ENCODE measurements at places on chromosomes 1 and 21.

DNA sequence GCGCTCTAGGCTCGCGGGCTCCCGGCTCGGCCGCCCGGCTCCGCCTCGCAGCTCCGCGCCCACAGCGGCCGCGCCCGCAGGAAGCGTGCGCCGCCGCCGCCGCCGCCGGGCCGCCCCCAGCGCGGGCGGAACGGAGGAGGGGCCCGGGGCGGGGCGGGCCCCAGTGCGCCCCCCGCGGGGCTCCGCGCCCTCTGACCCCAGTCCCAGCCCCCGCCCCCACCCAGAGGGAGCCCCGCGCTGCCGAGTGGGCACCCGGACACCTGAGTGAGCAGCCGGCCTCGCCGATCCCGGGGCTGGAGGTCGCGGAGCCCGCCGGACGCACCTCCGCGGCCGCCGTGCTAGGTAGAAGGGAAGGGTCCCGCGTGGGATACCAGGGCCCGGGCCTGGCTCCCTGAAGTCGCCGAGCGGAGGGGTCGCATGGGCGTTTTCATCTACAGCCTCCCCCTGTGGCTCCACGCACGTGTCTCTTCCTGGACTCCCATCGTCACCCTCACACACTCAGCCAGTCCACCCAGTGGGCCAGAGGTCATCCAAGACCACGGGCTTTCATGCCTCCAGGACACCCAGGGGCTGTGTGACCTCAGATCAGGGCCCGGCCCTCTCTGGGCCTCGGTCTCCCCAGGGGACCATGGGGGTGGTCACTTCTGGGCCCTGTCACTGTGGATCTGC lies at the start of gene SDC3:
TSS of gene SDC3 (minus strand) at position 63 of the 669 bp plus-strand sequence. CDS start 172 bp downstream, outside the sequence.
- DNase-seq = peak; percentile 51

DNA sequence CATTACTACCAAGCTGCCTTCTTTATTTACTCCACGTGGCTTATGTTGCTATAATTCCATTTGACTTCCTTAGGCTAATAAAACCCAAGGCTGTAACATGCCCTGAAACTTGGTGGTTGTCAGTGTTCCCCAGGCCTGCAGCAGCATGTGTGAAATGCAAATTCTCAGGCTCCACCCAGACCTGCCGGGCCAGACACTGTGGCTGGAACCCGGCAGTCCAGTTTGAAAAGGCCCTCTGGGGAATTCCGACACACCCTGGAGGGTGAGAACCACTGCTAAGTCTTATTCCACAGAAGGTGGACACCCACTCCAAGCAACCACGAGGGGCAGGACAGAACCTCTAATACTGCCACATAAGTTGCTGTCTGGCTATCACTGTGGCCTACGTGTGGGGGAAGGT lies 41.4 kb downstream of the URB1 start:
- DNase-seq = no peak

DNA sequence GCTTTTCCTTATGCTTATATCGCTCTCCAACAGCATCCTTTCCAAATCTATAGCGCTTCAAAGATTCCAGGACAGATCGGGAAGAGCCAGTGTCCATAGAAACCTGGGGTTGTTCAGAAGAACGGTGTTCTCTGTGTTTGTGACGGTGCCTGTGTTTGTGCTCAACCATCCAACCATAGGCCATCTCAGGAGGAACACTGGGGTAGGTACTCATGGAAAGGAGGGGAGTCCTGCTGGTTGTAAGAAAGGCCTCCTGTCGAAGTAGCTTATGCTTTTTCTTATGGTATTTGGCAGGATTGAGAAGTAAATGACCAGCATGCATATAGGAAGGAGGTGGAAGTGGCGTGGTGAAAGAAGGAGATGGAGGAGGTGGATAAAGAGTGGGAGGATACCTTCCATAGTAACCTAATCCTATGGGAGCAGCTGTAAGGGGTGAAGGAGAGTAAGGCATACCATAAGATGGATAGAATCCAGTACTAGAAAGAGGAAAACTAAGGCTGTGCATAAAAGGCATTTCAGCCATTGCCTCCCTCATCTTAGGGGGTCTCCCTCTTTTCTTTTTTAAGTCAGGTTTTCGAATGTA lies 84.2 kb downstream of the ASH1L start:
- no peak for DNase-seq

GRCh38 chr1:162475089-162475488 lies 22.5 kb upstream of the UHMK1 start:
- DNase-seq = no peak

DNA sequence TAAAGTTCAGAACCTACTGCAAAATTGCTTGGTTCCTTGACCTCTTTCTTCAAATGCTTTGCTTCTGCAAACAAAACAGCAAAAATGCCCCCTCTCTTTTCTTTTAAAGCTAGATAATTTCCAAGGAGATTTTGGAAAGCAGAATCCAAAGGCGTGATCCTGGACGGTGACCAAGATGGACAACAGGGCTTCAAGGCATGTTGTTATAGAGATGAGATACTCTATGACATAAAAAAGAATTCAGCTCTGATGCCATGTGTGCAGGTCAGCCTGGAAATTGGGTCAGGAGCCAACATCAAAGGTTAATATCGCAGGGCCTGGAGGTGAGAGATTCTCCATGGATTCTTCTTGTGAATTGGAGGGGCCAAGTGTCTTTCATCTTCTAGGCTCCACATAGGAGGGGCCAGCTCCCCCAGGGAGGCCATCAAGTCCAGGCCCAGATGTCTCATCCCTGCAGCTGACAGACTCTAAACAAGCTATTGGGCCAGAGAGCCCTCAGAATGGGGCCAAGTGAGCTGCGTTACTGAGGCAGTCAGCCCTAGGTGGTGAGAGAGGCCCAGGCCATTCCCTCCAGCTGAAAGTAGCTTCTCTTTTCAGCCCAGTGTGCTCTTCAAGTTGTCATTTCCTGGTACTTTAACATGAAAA lies 45.5 kb downstream of the NMNAT2 start:
- DNase-seq = no peak

- no peak for DNase-seq
Measured at GRCh38 chr1:30872948-30873263, 35.7 kb downstream of the SDC3 start.

DNA sequence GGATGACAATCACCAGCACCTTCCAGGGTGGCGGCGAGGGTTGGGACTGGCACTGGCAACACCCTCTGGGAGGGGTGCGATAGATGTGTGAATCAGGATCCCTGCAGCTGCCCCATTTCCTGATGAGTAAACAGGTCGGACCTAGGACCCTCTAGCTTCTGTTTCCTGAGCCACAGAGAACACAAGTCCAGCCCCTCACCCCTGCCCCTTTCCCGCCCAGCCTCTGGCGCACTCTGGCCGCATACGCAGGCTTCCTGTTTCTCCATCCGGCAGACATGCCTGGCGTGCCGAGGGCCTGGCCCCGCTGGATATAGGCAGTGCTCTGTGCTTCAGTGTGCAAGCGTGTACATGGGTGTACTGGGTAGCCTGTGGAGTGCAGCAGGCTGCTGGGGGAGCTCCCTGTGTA lies 4.6 kb downstream of the PEAR1 start:
- no peak for DNase-seq

- no peak for DNase-seq
Measured at GRCh38 chr1:90344963-90345730, 350.2 kb downstream of the ZNF326 start.

DNA sequence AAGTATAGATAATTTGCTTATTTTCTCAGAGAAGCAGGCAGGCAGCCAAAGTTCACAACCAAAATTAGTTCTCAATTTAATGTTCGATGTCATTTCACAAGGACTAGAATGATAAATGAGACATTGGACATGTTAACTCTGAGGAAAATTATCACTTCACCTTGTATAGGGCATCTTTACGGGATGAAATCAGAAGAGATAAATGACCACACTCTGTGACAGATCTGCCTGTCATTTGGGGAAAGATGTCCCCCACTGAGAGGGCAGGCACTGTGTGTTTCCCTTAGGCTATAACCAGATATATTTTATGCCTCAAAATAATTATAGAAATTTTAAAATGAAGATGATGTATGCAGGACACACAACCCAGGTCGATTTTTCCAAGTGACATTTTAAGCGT lies 642.9 kb downstream of the BRINP3 start:
- no peak for DNase-seq

- no peak for DNase-seq
Measured at GRCh38 chr1:11598461-11598860, 55.8 kb downstream of the FBXO2 start.

GRCh38 chr1:46725736-46726108 lies 6.8 kb upstream of the EFCAB14 start:
- DNase-seq = no peak

GRCh38 chr21:33945652-33946270 lies 30.2 kb upstream of the ATP5PO start:
- no peak for DNase-seq

- DNase-seq = peak; percentile 82
Measured at GRCh38 chr1:231626535-231626950, at the start of gene DISC1. Gene DISC1 (plus strand): TSS chr1:231626790. CDS start chr1:231626868, 78 bp downstream.

GRCh38 chr1:112759228-112759627 lies 44.1 kb upstream of the PPM1J start:
- no peak for DNase-seq

GRCh38 chr1:54362881-54363340 lies 43.3 kb downstream of the SSBP3 start:
- no peak for DNase-seq

- DNase-seq = no peak
Measured at GRCh38 chr1:1047407-1047806, 26.7 kb downstream of the RNF223 start.

- DNase-seq = no peak
Measured at GRCh38 chr1:86259390-86259789, 102.8 kb upstream of the COL24A1 start.

DNA sequence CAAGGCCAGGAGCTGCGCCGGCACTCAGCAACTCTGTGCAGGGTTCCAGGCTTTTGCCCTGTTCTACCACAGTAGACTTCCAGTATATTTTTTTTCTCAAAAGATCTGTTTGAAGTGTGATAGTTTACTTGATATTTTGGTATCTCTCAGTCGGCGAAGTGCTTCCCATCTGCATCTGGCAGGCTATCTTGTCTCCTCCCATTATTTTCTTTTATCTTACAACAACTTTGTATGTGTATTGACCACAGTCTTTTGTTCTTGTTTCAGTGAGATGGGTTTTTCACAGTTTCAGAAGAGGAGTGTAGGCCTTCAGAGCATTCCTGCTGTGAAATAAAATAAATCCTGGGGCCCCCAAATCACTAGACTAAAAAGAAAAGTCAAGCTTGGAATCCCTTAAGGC lies 292.9 kb downstream of the PTGER3 start:
- no peak for DNase-seq

- no peak for DNase-seq
Measured at GRCh38 chr1:167703557-167703956, 18.2 kb upstream of the MPZL1 start.

GRCh38 chr1:220655509-220655908 lies 34.7 kb upstream of the C1orf115 start:
- no peak for DNase-seq

GRCh38 chr1:21325231-21325718 lies 35.0 kb upstream of the ECE1 start:
- DNase-seq = no peak

DNA sequence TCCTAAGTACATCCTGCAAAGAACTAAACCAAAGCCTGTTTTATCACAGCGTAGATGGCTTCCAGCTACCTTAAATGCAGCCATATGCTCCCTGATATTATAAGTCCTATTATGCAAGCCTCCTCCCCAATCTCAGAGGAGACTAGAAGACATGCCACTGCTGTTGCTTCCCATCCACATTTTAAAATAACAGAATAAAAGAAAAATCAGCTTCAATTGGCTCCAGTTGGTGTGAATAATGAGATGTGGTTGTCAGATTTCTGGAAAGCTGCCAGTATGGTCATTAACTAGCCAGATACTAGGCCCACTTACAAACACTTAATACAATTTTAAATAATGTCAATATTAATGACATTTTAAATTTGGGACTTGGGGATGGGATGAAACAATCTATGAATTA lies 25.7 kb downstream of the WARS2 start:
- DNase-seq = no peak

Measured in head of caudate nucleus (tissue), 42 donors.